ENCODE measurements at places on chromosomes 3 and 15. TPM values are rescaled to one million over a fixed set of nuclear protein-coding genes. Genes with fewer than 3 reads are reported as not detected.

Gene P2RY12
- total RNA-seq: 21.9 TPM

Gene NSUN3
- 41.3 TPM for total RNA-seq

Gene TMEM42
- total RNA-seq: 5.3 TPM

Gene PARP15
- total RNA-seq: under 0.01 TPM

Gene P2RY1
- total RNA-seq: 8.8 TPM

Data from parietal lobe (tissue), 2 donors.